ENCODE measurements at places on chromosomes 16 and 17.

GRCh38 chr17:77408284-77408683, 267.5 kb downstream of the SEC14L1 start:
- no peak for DNase-seq

- DNase-seq: peak; percentile 9
Measured at GRCh38 chr16:55250701-55251100, 73.3 kb upstream of the IRX6 start.

DNA sequence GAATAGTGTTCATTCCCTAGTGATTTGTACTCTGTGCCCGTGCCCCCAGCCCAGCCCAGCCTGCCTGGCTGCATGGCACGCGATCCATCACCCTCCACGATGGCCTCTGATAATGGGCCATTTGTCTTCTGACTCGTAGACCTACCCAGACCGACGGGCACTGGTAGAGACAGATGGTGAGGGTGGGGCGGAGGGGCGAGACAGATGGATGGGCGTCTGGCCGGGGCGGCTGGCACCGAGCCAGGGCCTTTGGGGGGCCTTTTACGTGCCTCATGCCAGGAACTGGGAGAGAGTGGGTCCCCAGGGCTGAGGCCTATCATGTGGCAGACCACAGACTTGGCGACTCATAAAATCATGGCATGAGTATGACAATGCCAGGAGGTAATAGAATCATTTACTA, 25.4 kb downstream of the CRHR1 start:
- DNase-seq: no peak

GRCh38 chr16:61233713-61234112, 802.5 kb downstream of the CDH8 start:
- DNase-seq: no peak

DNA sequence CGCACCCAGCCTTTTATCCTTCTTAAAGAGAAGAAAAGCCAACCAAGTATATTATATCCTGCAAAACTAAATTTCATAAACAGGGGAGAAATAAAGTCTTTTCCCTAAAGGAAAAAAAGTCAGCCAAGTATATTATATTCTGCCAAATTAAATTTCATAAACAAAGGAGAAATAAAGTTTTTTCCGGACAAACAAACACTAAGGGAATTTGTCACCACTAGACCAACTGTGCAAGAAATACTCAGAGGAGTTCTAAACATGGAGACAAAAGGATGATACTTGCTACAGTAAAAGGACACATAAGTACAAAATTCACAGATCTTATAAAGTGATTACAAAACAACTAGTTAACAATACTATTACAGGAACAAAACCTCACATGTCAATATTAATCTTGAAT, 14.4 kb upstream of the CCL18 start:
- DNase-seq: no peak

DNA sequence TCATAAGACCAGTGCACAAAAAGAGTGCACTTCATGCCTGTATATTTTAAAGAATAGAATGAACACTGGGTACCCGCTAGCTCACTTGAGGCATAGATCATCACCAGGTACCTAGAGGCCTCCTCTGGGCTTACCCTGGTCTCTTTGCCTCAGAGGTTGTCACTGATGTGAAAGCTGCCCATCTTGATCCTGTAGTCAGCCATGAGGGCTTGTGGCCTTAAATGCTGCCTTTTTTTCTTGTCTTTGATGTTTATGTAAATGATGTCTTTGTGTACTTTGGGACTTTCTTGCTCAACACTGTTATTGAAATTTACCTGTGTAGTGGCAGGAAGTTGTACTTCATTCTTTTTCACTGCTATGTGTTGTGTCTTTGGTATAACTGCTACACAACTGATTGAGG, 26.8 kb upstream of the SLC5A10 start:
- DNase-seq: no peak

DNA sequence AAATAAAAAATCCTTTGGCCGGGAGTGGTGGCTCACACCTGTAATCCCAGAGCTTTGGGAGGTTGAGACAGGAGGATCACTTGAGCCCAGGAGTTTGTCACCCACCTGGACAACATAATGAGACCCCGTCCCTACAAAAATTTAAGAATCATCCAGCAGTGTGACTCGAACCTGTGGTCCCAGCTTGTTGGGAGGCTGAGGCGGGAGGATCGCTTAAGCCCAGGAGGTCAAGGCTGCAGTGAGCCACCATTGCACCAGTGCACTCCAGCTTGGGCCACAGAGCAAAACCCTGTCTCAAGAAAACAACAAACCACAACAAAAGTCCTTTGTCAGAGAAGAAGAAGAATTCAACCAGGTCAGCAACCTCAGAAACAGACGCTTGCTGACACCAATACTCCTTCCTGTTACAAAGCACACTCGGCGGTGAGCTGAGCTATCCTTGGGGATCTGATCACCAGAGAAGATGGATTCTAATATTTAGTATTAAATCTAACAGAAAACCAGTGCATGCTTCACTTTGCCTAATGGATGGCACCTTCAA, 12.9 kb upstream of the PVALEF start:
- DNase-seq: no peak

- DNase-seq: peak; percentile 40
Measured at GRCh38 chr17:44464037-44464436, 39.2 kb downstream of the GPATCH8 start.

DNA sequence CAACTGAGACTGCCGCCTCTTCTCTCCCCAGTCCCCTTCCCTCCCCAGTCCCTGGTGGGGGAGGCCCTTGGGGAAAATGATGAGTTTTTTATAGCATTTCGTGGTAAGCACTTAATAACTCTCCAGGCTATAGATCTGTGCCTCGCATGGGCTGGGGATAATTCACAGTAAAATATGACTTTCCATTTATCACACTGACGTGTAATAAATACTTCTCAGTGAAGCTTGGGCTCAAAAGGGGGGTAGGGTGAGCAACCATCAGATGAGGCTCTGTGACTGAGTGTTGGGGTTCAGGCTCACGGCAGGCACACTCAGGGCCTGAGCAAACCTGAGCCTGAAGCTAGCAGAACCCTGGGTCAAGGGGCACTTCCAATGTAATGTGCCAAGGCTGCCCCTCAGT, 101.6 kb downstream of the CCT6B start:
- DNase-seq: no peak

- no peak for DNase-seq
Measured at GRCh38 chr17:66841744-66842143, 6.8 kb downstream of the CACNG5 start.

DNA sequence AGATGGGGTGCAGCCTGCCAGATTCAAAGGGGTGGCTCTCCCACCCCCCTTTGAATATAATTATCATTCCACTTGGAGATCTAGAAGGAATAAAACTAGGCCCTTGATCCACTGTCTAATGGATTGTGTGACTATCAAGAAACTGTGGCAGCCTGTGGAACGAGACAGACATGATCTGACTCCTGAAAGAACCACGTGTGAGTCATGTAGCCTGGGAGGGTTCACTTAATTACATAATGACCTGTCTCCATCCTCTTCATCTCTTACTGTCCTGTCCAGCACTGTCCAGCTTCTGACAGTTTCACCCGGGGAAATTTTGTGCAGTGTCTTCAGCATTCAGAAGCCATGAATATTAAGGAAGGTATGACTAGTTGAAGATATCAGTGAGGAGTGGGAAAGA, 43.3 kb upstream of the CDH13 start:
- peak; percentile 8 for DNase-seq

GRCh38 chr17:17729620-17730249, 48.5 kb downstream of the RAI1 start:
- no peak for DNase-seq

DNA sequence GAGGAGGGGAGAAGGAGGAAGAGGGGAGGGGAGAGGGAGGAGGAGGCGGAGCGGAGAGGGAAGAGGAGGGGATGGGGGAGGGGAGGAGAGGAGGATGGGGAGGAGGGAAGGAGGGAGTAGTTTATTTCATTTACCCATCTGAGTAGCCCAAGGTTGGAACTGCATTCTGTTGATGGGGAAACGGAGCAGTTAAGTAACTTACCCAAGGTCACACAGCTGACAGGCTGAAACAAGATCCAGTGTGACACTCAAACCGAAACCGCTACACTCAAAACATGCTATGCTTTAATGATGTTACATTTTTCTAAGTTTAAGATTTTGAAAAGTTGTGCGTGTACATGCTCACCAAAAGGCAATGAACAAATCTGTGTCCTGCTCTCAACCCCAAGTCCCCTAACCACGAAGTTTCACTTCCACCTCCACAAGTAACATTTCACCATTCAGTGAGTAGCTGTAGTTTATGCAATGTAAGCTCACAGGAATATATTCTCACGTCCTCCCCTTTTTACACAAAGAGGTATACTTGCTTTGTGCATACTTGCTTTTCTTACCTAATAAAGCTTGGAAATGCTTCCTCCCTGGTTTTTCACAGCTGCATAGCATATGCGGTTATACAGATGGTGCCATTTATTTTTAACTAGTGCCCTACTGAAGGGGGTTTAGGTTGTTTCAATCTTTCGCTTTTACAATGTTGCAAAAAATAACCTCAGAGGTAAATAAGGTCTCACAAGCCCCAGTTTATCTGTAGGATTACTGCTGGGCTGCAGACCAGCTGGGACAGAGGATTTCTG, 275.3 kb downstream of the PARN start:
- peak; percentile 32 for DNase-seq

DNA sequence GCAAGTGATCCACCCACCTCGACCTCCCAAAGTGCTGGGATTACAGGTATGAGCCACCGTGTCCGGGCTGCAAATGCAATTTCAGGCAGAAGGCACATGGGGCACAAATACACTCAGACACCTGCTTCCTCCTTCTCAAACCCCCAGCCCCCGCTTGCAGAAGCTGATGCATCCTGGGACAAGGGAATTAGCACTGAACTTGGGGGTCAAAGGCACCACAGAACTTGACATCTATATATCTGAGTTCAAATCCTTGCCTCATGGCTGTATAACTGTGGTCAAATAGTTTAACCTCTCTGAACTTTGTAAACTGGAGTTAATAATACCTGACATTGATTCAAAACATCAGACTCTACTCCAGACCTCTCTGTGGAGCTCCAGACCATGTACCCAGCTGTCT, 4.1 kb upstream of the ARL5C start:
- DNase-seq: no peak

DNA sequence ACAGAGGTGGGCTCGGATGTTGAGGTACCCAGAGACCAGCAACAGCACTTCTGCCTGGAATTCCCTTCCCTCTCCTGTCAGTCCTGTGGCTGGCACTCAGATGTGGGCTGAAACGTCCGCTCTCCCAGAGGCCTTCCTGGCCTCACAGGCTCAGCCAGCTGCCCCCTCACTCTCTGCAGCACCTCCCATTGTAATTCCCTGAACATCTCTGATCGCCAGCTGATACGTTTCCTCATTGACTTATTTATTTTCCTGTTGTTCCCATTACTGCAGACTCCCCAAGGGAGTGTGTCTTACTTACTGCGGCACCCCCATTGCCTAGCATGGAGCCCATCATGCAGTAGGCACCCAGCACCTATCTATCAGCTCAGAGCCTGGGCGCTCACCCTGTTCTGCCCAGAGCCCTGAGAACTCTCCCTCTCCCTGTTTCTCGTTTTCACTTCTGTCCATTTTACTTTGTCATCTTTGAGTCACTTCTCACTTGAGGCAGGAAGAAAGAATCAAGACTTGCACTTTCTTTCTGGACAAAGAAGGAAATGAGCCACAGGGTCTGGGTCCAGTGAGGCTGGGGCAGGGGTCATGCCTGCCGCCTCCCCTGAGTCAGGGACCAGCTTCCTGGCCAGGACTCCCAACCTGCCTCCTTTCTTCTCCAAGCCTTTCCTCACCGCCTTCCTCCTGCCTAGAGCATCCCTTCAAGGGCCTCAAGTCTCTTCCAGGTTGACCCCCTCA, 10.2 kb downstream of the CDH5 start:
- no peak for DNase-seq

DNA sequence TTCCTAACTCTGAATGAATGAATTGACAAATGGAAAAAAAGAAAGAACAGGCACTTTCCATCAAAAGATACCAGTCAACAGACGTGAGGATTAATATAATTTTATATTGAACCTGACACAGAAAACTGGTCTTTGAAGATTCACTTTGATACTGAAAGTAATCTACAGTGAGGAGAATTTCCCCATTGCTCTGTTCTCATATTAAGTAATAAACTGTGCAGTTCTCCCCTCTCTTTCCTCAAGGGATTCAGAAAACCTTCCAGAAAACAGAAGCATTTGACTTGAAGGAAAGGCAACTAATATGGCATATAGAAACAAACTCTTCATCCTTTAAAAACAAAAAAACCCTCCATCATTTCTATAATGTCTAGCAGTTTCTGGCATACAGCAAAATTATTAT, 2.2 kb downstream of the TEX2 start:
- no peak for DNase-seq

- peak; percentile 39 for DNase-seq
Measured at GRCh38 chr17:47316311-47316710, 7.4 kb upstream of the EFCAB13 start.

- DNase-seq: no peak
Measured at GRCh38 chr17:60874772-60875171, 197.1 kb downstream of the BCAS3 start.

- DNase-seq: no peak
Measured at GRCh38 chr17:4788807-4789700, at the start of gene GLTPD2. Gene GLTPD2, plus strand, starts transcription at chr17:4788964. Its CDS starts 48 bp downstream, at chr17:4789012.

GRCh38 chr17:17789828-17790636, 46.8 kb downstream of the SREBF1 start:
- DNase-seq: no peak

Measured in fibroblast of skin of right quadriceps (primary cell).